ENCODE measurements at places on chromosomes 7 and 10.

- no peak for DNase-seq
Observed at GRCh38 chr10:576130-576465, 113.4 kb downstream of the DIP2C start.

GRCh38 chr7:389911-390601 lies 100.1 kb downstream of the FOXL3 start:
- no peak for DNase-seq

DNA sequence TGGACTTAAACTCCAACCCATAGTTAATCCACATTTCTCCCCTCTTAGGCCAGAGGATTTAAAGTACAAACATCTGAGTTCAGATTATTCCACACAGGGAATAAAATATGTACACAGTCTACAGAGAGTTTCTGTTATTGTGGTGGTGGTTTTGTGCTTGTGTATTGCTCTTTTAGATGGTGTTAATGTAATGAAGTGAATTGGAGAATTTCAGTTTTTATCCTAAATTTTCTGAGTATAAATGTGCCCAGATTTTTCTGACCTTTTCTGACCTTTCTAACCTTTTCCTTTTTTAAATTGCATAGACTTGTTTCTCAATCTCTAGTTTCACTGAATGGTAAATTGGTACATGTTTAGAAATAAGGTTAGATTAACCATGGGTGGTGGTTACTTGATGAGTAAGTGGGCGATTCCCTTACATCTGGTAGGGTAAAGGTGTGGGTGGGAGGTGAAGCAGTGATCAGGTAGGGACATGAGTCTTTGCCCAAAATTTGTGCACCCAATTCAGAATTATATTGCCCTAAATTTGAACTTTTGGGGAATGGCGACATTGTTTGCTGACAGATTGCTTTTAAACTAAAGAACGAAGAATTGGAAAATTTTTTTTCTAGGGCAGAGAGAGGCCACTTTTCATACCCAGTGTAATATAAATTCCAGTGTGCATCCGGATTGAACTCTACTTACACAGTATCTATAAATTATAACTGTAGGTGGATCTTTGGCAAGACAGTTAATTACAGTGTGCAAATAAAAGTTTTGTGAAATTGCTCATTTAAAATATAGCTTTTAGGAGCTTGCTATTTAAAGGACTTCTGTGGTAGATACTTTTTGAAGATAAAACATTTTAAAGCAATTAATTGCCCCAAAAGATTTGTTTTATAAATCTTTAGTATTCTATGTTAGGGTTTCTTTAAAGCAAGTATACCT lies 62.2 kb downstream of the ST7 start:
- no peak for DNase-seq

- no peak for DNase-seq
Observed at GRCh38 chr7:18520450-18521235, 25.1 kb downstream of the HDAC9 start.

DNA sequence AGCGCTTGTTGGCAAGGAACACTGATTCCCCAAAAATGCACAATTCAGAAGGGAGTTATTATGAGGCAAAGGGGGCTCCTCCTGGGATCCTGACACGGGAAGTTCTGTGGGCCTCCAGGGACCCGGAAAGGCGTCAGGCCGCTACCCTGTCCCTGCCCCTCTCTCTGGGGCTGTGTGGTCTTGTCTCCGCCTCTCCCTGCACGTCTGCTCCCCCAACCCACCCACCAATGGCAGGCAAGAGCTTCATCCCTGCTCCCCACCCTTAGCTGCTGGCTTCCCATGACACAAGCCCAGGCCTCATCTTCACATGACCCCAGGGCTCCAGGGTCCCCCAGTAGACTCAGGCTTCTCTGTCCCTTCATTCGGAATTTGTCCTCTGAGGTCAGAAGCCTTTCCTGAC lies 31.0 kb upstream of the ADRB1 start:
- no peak for DNase-seq

DNA sequence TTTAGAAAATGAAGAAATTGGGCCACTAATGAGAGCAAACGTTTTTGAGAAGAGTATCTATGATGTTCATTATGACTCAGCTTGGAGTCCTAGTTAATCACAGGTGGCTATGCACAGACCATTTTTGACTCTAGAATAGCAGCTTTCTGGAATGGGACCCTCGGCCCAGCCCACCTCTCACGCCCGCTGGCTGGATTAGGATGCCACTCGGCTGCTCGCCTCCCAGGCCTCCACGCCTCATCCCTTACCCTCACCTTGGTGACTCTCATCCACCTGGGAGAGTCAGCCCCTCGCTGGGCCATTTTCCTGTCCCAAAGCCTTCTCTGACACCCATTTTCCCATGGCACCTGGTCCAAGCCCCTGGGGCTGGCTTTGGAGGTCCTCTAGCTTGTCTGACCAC lies 173.6 kb downstream of the ADAM12 start:
- no peak for DNase-seq

GRCh38 chr10:124701881-124702656 lies 42.1 kb downstream of the FAM53B start:
- no peak for DNase-seq

DNA sequence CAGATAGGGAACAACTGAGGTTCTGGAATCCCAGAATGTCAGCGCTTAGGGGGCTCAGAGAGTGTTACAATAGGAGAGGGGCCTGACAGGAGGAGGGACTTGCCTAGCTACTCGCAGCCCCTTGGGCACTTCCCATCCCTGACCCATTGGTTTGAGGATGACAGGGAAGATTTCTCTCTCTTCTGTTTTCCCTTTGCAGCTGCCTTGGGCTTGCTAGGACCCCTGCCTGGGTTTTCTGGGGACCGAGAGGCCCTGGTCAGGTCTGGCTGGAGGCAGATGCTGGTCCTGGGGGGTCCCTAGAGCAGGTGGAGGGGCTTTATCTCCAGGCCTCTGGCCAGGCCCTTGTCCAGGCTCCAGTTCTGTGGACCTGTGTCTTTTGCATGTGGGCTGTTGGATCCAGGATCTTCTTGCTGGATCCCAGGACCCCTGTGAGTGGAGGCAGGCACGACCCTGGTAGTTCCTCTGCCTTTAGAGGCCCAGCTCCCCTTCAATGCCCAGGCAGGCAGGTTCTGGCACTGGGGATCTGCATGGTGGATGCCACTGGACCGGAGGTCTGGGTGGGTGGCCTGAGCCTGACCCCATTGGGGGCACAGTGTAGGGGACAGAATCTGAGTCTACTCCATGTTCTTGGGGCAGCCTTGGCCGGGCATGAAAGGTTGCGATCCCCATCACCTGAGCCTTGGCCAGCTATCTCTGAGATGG lies 26.9 kb downstream of the RAMP3 start:
- no peak for DNase-seq

DNA sequence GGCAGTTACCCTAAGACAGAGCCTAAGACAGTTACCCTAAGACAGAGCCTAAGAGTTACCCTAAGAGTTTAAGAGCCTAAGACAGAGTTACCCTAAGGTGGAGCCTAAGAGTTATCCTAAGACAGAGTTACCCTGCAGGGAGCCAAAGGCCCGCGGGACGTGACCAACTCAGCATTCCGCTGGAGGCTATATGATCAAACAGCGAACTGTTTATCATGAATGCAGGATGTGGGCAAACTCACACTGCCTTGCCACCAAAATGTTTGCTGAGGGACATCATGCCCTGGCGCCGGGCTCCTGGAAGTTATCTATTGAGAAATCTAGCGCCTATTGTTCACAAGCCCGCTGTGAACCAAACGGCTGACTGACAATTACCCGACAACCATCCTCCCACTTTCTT lies 49.9 kb downstream of the BLVRA start:
- DNase-seq: no peak

DNA sequence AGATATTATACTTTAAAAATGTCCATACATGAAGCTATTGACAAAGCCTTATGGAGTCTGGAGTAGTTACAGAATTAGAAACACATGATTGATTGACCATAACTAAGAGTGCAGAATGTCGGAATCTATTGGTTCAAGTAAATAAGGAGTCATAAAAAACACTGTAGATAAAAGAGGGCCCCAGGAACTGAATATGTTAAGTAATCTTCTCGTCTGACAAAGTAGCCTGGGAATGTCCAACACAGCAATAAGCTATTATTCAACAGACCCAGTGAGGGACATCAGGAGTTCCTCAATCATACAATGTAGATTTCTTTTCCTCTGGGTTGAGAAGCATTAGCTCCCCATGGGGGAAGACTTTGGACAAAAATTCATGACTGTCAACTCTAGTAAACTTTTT lies 782.0 kb downstream of the SUGCT start:
- no peak for DNase-seq

DNA sequence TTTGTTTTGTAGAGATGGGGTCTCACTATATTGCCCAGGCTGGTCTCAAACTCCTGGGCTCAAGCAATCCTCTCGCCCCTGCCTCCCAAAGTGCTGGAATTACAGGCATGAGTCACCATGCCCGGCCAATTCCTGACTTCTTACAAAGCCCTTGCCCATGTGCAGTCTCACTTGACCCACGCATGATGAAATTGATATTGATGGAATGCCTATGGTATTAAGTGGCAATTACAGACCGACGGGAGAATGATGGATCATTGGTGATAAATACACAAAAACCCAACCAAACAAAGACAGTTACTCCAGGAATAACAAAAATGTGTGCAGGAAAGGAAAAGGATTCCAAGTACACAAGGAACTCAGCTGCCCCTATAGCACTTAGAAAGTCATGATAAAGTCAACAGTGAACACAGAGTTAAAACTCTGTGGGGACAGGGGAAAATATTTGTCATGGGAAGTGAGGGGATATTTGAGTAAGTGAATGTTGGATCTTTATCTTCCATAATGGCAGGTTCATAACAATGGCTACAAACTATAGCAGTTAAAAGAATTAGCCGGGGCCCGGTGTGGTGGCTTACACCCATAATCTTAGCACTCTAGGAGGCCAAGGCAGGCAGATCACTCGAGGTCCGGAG lies 21.6 kb downstream of the HIP1 start:
- no peak for DNase-seq

DNA sequence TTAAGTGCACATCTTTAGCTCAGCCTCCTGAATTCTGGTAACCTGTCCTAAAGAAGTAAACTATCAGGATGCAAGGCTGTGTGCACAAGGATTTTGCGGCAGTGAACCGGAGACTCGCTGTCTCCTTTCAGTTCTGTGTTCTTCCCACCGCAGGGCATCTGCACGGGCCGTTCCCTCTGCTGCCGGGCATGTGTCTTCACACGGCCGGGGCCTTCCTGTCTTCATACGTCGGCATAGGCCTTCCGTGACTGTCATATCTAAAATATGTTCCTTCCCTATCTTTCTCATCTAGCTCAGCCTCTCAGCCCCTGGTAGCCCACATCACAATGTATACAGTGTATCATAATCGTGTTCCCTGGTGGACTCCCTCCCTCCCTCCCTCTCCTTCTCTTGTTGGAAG lies 16.4 kb downstream of the PALD1 start:
- DNase-seq: no peak

DNA sequence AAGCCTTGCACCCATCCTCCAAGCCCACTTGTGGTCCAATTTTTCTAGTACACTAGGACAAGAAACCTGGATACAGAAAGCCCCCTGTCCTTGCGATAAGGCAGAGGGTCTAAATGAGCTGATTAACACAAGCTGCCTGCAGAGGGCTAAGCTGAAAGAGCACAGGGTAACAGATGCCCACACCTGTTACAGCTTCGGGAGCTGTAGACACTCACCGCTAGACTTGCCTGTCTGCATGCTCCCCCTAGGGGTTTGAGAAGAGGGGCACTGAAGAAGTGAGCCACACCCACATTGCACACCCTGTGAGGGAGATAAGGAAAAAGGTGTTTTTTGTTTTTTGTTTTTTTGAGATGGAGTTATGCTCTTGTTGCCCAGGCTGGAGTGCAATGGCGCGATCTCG lies 386.5 kb upstream of the AUTS2 start:
- no peak for DNase-seq

DNA sequence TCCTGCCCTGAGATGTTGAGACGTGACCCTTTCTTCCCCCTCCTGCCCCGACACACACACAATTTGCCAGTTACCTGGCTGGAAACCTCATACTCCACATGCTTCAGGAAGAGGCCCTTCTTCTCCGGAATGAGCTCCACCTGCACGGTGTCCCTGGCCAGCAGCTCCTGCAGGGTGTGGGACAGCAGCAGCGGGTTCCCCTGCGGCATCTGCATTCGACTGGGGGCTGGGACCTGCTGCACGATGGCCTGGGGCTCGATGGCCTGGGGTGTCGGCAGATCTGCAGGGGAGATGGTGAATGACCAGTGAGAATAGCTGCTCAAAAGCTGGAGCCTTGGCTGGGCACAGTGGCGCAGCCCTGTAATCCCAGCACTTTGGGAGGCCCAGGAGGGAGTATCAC lies 36.0 kb downstream of the NUDT1 start:
- DNase-seq: no peak

DNA sequence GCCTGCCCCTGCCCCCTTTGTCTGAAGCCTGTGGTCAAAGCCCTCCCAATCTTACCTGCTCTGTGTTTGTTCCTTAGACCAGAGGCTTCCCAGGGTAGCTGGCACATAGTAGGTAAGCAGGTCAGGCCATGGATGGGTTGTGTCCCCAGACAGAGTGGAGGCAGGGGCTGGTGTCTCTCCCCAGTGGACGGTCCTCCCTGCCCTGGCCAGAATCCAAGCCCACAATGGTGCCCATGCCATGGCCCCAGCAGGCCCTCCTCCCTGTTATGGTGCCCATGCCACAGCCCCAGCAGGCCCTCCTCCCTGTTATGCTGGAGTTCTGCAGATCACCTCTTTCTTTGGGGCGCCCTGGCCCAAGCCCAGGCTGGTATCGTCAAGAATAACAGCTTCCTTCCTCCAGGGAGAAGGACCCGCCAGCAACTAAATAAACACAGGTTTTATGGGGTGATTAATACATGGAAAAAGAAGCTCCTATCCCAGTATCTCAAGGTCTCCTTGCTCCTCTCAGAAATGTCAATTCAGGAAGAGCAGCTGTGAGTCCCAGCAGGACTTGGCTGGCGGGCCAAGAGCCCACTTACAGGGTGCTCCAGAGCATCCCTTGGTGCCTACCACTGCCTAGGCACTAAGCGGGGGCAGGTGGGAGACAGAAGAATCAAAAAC lies 82.0 kb downstream of the NEURL1 start:
- DNase-seq: no peak

GRCh38 chr10:104032144-104032775 lies 53.4 kb downstream of the COL17A1 start:
- no peak for DNase-seq

DNA sequence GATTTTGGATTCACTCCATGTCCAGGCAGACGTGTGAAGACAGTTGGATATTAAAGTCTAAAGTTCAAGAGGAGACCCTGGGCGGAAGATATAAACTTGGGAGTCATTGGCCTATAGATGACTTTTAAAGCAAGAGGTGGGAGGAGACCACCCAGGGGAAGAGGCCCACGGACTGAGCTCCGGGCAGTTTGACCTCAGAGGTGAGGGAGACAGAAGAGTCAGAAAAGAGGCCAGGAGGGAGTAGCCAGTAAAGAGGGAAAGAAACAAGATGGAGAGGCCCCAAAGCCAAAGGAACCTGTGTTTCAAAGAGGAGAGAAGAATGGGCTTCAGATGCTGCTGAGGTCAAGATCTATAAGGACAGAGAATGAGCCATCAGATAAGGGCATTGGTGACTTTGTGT lies 11.4 kb downstream of the CARD11 start:
- DNase-seq: no peak

- no peak for DNase-seq
Observed at GRCh38 chr7:140697447-140698143, 1.1 kb downstream of the NDUFB2 start.
